ENCODE measurements at places on chromosomes 6 and 20.

GRCh38 chr6:18415671-18416340, 28.7 kb downstream of the RNF144B start:
- DNase-seq: no peak

DNA sequence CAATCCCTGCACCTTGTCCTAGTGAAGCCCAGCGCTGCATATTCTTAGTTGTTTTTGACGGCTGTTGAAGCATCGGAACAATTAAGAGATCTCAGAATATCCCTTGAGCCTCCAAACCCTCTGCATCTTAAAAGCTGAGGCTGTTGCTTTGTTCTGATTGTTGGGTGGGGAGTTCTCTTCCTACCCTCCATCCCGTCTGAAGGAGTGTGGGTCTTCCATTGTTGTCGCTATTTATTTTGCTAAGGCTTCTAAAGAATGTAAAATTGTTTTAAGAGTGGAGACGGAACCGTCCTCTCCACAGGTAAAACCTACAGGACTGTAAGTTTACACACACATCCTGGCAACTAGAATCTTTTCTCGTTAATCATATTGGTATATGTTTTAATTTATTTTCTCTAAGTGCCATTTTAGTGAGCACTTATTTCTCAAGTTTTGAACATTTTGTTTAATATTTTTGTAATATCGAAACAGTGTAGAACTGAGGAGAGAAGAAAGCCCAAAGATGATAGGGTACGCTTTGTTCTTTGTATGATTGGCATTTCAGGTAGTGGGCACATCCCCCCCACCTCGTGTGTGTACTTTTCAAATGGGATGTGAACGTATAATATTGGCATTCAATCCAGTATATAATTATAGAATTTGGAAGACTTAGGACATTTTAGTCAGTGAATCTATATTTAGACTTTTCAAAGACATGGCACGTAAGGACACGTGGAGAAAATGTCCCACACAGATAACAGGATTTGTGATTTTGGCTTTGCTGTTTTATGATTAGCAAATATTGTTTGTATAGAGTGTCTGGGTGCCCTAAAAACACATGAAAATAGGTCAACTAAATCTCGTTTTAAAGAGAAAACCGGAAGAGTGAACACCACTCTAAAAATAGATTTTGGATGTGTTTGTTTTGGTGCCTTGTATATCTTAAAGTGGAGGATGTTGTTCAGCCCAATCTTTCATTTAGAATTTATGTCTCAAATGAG, 1.3 kb downstream of the RNF146 start:
- no peak for DNase-seq

DNA sequence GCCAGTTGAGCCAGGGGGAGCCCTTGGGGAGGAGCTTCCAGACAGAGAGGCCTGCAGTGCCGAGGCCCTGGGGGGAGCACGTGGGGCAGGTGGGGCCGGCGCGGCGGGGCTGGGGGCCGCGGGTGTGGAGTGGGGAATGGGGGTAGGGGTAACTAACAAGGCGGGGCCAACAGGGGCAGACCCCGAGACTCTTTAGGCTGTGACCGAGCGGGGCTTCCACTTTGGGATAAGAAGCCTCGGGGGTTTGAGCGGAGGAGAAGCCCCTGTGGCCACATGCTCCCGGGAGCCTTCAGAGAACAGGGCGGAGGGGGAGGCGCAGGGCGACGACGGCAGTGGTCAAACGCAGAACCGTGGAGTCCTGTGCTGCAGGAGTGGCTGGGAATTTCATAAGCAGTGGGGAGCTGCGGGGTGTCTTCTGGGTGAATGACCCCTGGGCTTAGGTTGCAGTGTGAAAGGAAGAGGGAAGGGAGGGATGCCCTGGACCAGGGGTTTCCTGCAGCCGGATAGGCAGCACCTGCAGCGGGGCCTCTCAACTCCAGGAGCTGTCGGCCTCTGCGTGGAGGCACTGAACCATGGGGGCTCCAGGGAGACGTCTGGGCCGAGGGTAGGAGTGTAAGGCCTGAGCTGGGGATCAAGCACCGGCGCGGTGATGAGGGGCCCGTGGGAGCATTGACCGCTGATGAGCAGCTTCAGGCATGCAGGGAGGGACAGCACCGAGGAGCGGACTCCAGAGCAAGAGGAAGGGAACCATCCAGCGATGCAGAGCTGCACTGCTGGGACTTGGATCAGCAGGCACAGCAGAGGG, 121.0 kb downstream of the SYNDIG1 start:
- no peak for DNase-seq

DNA sequence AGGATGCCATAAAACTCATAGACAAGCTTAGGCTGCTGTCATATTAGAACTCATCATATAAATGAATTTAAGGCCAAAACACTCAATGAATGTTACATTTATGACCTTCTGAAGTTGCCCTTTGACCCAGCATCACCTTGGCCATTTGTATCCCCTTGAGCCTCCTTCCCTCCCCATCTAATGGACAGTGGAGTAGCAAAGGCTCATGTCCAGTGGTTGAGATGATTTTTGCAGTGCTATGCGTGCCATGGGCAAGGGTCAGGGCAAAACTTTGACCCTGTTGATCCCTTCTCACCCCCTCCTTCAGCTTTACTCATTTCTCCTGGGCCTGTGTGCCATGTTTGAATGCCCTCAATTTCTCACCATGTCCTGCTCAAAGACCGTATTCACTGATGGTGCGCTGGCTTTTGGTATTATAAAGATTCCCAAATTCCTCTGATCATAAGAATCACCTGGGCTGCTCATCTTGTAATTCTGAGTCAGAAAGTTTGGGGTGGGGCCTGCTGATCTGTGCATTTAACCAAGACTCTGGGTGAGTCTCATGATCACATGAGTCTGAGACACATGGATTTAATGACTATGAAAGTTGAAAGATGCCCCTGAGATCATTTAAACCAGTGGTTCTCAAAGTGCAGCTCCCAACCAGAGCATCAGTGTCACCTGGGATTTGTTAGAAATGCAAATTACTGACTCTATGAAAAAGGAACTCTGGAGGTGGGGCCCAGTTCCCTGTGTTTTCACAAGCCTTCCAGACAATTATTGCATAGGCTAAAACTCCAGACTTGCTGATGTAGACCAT, 57.5 kb upstream of the IL20RA start:
- DNase-seq: no peak

GRCh38 chr6:52966101-52966500, 29.0 kb downstream of the GSTA4 start:
- DNase-seq: no peak

DNA sequence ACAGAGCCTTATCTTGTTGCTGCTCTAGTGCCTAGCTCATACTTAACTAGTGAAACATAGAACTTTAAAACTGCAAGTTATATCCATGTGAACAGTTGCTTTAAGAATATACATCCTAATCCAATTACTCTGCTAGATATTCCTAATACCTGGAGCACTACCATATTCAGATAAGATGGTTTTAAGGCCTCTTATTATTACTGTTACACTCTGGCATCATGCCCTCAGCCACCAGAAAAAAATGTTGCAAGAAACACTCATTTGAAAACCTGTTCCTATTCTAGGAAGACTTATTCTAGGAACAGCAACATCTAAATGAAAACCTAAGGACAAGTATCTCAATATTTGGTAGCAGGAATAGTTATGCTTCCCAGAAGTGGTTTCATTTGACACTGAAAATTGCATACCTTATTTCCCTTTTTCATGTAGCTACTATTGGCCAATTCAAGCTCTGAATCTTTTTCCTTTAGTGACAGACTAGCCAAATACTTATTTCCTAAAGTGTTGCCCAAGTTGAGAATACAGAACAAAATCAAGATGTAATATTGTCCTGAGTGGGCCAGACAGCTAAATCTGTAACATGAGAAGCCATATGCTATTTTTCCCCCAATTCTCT, 4.8 kb upstream of the MTFR2 start:
- DNase-seq: no peak

- DNase-seq: no peak
Measured at GRCh38 chr20:5315807-5316187, 957 bp downstream of the PROKR2 start.

GRCh38 chr6:113330636-113330946, 526.6 kb upstream of the MARCKS start:
- no peak for DNase-seq

DNA sequence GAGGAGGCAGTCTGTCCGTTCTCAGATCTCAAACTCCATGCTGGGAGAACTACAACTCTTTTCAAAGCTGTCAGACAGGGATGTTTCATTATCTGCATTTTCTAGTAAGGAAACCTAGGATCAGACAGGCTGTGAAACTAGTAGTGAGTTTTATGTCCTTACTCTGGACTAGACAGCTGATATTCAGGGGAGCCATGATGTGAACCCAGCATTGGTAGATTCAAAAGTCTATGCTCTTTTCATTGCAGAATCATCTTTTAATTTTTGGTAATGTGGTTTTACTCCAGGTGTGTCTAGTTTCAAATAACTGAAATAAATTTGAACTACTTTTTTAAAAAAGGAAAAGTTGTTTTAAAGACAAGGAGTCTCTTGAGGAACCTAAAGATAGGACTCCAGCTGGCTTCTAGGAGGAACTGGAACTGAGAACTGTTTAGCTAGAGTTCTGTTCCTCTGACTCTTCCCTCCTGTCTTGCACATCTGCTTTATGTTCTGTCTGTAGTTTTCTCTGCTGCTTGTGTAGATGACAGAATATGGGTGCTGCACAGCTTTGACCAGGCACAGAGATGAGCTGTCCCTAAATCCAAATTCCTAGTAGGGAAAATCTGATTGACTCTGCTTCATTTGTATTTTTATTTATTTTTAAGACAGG, 27.8 kb upstream of the RNF144B start:
- no peak for DNase-seq

DNA sequence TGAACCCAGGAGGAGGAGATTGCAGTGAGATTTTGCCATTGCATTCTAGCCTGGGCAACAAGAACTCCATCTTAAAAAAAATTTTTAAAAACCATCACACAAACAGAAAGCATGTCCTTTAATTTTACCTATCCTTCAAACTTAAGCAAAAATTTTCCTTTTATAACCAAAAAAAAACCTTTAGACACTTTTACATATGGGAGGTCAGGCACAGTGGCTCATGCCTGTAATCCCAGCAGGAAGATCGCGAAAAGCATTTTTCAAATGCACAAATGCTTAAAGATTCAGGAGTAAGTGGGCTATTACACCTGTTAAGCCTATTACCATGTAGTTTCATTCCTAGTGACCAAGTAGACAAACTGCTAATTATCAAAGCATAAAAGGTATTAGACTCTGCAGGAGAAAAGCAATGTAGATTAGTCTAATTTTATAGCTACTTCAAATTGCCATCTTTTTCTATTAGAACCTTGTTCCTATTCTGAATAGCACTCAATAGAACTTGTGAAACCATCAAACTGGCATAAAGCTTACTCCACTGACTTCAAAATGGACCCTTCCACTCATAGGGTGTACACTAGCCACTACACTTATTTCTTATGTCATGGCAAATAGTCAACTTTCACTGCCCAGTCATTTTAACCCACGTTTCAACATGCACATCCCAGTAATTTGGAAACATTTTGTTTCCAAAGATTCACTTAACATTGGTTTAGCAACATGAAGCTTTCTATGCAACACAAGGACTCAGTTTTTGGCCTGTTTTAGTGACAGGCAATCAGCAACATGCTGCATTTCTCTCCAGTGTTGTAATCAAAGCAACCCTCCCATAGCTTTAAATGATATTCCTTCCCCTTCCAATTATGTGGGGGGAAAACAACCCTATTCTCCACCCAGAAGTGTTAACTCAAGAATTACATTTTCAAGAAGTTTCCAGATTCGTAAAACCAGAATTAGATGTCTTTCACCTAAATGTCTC, 4.0 kb downstream of the EEF1A1 start:
- DNase-seq: no peak

- DNase-seq: no peak
Measured at GRCh38 chr20:35000311-35000921, 44.7 kb downstream of the MYH7B start.

All from GOT3 (cell line).